Activated CD4-positive, alpha-beta T cell treated with anti-CD3 and anti-CD28 coated beads for 36 hours (primary cell): ENCODE measurements at places on chromosomes 3 and 15. TPM values are rescaled to one million over a fixed set of nuclear protein-coding genes. Genes with fewer than 3 reads are reported as not detected.

- peak overlapping the region; percentile 74 for H3K27ac ChIP-seq
- no peak for DNase-seq
- H3K36me3 ChIP-seq: peaks cover 80% of the 10 kb centered on the region
- no peaks in the 10 kb centered on the region for H3K27me3 ChIP-seq
- peaks cover 61% of the 10 kb centered on the region for H3K4me1 ChIP-seq
Measured at GRCh38 chr3:70994644-70995043, 588.9 kb downstream of the FOXP1 start.

- no peak overlapping the region for H3K4me3 ChIP-seq
- peaks cover 16% of the 10 kb centered on the region for H3K4me1 ChIP-seq
- H3K27ac ChIP-seq: no peak overlapping the region
- DNase-seq: no peak
Measured at GRCh38 chr15:39248204-39248603, 332.7 kb upstream of the THBS1 start.

DNA sequence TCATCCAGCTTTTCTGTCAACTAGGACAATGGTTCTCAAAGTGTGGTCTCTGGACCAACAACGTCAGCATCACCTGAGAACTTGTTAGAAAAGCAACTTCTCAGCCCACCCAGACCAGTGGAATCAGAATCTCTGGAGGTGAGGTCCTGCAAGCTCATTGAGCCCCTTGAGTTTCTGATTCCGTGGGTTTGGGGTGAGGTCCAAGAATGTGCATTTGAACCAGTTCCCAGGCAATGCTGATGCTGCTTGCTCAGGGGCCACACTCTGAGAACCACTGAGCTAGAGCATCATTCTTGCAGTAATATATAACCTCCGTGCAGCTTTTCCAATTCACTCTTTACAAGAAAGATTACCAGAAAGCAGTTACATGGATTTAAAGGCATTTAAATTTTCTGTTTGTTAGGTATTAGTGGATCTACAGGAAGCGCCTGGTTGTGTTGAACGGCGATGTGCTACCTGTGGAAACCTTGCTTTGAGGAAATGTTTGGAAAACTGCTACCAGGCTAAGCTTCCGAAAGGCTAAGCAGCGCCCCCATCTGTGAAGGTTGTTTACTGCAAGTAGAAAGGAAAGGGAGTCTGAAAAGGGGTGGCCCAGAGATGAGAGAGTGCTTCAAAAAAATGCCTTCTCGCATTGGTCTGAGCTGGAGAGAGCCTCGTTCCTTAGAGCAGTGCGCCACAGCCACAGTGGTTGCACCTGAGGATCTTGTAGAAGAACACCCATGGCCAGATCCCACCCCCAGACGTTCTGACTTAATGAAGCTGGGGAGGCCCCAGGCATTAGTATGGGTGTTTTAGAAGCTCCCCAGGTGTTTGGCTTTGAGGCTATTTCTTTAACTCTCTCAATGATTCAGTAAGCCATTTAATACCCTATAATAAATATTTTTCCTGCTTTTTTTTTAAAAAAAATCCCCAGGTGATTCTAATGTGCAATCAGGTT is 50.0 kb downstream of the RLBP1 start:
- no peak overlapping the region for H3K4me3 ChIP-seq
- peaks cover 7% of the 10 kb centered on the region for H3K36me3 ChIP-seq
- no peaks in the 10 kb centered on the region for H3K27me3 ChIP-seq
- H3K27ac ChIP-seq: no peak overlapping the region
- H3K4me1 ChIP-seq: peaks cover 30% of the 10 kb centered on the region

- peaks cover 1% of the 10 kb centered on the region for H3K36me3 ChIP-seq
- DNase-seq: no peak
- H3K27me3 ChIP-seq: no peaks in the 10 kb centered on the region
- H3K27ac ChIP-seq: no peak overlapping the region
- no peaks in the 10 kb centered on the region for H3K4me1 ChIP-seq
Measured at GRCh38 chr3:852033-852432, 240.8 kb upstream of the CNTN6 start.

Gene ACP3
- not detected for total RNA-seq

Gene MNS1
- 0.41 TPM for total RNA-seq

Gene MUSTN1
- total RNA-seq: 2.8 TPM

Gene CPLX3
- not detected for total RNA-seq

Gene REC114
- total RNA-seq: not detected
